Lung (tissue), 17 donors: ENCODE measurements at places on chromosomes 5 and 9.

DNA sequence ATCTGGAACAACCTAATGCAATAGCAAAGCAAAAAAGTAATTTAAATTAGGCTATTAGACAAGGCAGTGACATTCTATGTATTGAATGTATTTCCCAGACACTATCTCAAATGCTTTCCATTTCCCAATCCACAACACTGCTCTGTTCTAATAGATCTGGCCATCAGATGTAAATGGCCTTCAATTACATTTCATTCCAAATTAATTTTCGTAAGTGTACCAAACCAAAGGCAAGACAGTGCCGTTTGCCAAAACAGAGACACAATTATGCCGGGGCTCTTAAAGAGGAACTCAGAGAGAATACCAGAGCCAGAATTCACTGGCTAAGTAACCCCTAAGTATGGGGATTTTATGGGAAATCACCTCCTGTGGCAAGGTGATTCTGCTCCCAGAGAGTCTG, 63.1 kb downstream of the GNAQ start:
- DNase-seq: no peak

DNA sequence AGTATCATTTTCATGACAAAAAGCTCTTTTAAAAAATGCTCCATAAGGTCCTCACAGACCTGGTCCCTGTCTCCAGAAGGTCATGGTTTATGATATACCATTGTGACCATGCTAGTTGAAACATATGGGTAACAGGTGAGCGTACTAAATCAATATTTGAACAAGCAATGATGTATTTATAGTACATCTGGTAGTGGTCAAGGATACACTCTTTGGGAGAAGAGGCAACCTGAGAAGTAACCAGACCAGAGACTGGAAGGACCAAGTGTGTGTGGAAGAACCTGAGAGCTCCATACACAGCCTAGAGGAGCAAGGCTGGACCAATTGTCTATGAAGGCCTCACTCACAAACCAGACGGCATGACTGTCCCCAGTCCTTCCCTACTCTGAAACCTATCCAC, 55.1 kb downstream of the LHFPL2 start:
- no peak for DNase-seq

DNA sequence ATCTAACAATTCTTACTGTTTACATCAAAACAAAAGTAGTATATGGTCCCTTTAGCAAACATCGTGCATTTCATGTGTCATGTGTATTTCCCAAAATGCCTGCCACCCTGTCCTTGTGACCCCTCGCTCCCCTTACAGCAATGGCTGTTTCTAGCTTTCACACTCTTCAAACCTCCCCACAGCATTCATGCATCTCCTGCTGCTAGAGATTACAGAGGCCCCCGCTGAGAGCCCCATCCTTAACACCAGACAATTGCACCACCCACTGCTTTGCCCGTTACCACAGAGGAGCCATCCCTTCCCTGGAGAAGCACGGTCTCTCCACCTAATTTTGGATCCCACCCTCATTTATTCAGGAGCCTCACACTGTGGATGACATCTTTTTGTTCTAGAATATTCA, 149.7 kb upstream of the IRX4 start:
- DNase-seq: no peak

GRCh38 chr5:31995006-31995405, 179.1 kb downstream of the GOLPH3 start:
- DNase-seq: no peak

GRCh38 chr9:6902423-6902822, 144.7 kb downstream of the KDM4C start:
- DNase-seq: no peak

DNA sequence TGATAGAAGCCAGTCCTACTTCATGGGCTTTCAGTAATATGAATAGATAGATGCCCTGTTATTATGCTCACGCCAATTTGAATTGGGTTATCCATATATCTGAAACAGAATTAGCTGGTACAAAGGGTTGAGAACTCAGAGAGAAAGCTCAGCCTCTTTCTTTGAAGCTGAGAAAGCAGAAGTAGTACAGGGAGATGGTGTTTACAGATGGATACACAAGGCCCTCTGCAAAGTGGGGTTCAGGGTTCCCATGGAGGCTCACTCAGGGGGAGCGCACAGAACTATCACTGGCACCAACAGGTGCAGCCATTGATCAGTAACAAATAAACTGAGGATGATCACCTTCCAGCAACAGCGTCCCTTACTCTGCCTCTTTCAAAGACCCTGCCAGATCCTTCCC, 349.7 kb downstream of the ICE1 start:
- DNase-seq: no peak

- no peak for DNase-seq
These were observed 137.3 kb downstream of the FAM114A2 start for GRCh38 chr5:153901449-153901848.

- peak; percentile 53 for DNase-seq
These were observed 11.4 kb downstream of the TMEM245 start for GRCh38 chr9:109108318-109108717.

DNA sequence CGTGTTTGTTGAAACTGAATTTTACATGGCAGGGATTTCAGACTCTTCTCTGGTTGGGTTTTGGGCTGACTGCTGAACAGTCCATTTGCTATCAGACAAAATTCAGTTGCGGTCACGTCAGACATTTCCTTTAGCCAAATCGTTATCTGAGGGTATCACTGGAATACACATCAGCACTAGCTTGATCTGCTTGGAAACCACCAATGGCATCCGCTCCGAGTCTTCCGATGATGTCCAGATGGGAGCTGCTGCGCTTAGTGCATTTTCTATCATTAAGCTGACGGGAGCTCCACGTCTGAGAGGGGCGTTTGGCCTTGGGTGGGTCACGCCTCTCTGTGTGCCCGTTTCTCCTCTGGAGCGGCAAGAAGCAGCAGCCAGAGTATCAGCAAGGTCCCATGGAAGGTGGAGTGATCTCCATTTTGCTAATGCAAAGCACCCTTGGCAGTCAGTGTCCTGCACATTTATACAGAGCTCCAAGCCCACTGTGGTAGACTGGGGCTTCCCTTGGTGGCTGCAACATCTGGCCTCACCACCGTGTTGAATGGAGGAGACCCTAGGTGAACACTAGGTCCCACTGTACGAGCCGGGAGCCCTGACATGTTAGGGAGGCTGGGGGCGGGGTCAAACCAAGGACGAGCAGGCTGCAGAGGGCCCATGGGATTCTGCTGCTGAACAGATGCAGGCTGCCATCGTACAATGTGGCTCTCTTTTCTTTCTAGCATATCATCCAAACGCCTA, 134.6 kb upstream of the PHYKPL start:
- DNase-seq: no peak

- DNase-seq: no peak
These were observed 138.6 kb downstream of the ARL15 start for GRCh38 chr5:54171645-54172384.

- DNase-seq: no peak
These were observed 43.9 kb downstream of the SHB start for GRCh38 chr9:38025166-38025565.
